ENCODE measurements at places on chromosomes 4 and X.

GRCh38 chrX:8627796-8628195 lies 104.1 kb downstream of the ANOS1 start:
- DNase-seq, result no peak

DNA sequence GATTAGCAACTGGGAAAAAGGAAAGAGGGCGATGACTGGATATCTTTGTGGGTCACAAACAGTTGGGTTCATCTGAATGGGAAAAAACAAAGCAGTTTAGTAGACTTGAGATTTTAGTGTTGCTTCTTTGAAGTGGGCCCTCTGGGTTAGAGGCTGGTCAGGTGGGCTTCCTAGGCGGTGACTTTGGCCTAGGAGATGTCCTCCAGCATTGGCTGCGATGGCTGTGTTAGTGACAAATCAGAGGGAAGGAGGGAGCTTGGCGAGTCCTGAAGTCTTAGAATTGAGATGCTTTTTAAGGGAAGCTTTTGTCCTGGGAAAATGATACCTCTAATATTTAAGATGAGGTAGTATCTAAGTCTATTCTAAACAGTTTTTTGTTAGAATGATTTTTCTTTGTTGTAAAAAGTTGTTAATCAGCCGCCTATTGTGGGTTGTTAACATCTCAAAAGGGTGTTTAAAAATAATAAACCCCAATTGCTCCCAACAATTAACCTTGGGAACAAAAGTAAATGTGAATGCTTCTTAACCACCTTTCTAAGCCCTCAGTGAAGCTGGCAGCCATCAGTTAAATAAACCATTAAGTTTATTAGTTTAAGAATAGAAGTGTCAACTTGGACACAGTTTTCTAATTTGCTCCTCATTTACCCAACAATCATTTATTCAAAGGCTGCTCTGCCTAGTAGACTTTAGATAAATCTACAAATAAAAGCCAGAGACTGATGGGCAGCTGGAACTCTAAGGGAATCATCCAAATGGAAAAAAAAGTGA lies 31.7 kb downstream of the DLG3 start:
- DNase-seq, result no peak

- no peak for DNase-seq
Measured at GRCh38 chrX:123740536-123740935, 7.7 kb upstream of the THOC2 start.

DNA sequence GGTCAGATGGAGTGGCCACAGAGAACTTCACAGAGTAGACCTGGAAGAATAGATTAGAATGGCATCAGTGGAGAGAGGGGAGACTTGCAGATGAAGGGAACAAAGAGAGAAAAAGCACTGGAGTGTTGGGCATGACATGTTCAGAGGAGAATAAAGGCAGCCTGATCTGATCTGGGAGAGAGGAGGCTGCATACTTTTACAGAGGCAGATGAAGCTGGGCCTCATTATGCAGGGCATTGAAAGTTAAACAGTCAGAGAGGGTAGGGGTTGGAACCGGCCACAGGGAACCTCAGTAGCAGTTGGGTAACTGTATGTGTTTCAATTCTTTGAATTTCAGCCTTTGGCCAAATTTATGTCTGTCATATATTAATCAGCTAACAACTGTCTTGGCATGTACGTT lies 61.2 kb downstream of the SH3BGRL start:
- DNase-seq, result no peak

GRCh38 chr4:55069248-55069647 lies 56.1 kb downstream of the KDR start:
- no peak for DNase-seq

- no peak for DNase-seq
Measured at GRCh38 chr4:133136833-133137232, 12.3 kb upstream of the PCDH10 start.

- DNase-seq, result no peak
Measured at GRCh38 chr4:140049849-140050637, 103.9 kb downstream of the MAML3 start.

DNA sequence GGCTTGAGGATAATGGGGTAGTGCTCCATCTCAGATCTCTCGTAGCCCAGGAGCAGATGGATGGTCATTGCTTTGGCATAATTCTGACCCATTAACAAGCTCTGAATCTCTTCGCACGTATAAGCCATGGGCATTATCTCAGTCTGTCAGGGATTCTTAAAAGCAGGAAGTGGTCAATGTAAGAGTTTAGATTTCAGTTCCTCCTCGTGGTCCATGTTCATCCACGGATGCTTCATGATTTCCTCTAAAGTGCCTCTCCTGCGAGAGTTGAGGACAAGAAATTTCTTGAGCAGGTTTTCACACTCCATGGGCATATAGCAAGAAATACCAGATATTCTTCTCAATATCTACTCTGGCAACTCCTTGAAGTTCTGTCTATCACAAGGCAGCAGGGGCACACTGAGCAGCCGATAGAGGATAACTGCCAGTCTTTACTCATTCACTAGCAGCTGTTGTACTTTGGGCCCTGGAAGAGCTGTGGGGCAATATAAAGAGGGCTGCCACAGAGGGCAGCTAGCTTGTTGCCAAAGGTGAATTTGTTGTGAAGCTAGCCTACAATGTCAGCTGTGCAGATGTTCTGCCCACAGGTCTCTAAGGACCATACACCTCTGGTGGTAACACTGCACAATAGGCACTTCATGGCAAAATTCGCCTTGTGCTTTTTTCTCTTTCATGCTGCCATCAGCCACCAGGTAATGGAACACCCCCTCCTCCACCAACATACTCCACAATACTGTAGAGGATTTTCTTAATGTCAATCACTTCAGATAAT lies 52.0 kb upstream of the WDR17 start:
- peak; percentile 53 for DNase-seq

DNA sequence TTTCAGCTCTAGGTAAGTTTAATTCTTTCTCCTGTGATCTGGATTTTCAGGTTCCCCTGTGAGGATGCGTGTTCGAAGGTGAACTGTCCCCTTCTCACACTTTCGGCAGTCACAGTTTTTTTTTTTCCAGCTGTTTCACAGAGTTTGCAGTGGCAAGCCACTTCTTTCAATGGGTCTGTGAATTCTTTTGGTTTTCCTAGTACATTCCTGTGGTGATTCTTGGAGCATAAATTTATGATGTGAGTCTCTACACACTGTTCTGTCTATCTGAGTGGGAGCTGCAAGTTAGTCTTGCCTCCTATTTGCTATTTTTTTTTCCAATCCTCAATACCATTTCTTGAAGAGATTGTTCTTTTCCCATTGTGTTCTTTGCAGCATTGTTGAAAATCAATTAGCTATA lies 595.5 kb downstream of the RAPGEF2 start:
- DNase-seq, result no peak

- no peak for DNase-seq
Measured at GRCh38 chr4:111890412-111890811, 254.8 kb upstream of the FAM241A start.

- DNase-seq, result no peak
Measured at GRCh38 chr4:181661923-181662322, 581.3 kb upstream of the TENM3 start.

DNA sequence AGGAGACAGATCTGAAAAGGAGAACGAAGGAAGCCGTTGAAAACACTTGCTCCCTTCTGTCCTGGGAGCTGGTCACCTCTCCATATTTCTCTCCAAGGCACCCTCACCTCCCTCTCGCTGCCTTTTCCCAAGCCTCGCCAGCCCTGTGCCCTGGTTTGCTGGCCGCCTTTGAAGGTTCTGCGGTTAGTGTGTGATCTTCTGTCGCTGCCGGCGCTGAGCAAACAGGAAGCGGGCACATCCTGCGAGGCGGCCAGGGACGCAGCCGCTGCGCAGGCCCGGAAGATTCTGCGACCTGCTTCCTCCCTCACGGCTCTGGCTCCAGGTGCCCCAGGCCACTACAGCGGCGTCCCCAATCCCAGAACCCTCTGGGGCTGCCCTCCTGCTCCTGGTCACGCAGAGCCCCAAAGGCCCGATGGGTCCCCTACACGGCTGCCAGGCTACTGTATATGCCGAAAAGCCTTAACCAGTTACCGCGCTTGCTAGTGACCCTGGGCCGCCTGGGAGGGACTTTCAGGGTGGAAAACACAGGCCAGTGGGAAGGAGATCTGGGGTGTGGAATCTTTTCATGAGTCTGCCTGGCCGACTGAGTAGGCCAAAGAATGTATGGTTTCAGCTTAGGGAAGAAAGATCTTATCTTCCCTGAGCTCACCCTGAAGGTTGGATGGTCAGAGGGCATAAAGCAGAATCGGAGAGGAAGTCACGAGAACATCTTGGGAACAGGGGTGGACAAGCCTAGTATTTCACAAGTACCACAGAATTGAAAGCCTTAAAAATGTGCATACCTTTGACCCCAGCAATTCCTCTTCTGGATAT lies 2.3 kb upstream of the SASH3 start:
- peak; percentile 78 for DNase-seq

DNA sequence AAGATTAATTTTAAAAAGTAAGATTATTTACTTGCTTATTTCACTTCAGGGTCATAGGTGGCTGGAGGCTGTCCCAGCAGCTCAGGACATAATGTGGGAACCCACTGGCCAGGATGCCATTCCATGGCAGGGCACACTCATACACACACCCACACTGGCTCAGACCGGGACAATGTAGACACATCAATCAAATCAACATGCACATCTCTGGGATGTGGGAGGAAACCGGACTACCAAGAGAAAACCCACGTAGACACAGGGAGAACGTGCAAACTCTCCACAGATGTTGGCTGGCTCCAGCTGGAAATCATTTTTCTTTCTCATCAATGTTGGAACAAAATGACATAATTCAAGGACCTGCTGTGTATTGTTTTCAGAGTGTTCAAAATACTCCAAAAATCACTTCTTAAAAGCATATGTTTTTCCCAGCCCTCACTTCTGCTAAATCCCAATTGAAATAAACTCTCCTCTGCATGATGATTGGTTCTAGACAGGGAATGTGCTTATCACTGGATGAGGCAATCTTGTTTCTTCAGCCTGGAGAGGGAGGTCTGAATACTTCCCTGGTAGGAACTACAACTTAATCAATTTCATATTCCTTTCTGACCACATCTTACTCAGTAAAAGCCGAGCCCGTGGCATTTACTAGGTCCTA lies 18.6 kb upstream of the CPE start:
- no peak for DNase-seq

- no peak for DNase-seq
Measured at GRCh38 chrX:143634309-143634662, 1.6 kb downstream of the SLITRK4 start.

- DNase-seq, result peak; percentile 41
Measured at GRCh38 chr4:15729910-15730533, 27.2 kb downstream of the BST1 start.

DNA sequence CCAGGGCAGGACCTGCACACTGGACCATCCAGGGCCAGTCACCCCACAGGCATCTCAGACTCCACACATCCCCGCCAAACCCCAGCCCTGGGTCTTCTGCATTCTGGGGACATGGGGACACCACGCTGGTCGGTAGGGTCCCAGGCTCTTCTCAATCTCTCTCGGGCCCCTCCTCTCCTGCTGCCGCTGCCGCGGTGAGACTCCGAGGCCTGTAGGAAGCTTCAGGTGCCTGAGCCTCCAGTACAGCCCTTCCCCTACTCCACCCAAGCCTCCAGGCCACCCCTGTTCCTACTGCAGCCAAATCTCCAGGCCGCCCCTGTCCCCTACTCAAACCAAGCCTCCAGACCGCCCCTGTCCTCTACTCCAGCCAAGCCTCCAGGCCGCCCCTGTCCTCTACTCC lies 5.5 kb upstream of the ASMT start:
- no peak for DNase-seq

GRCh38 chr4:84644087-84644486 lies 61.2 kb downstream of the CDS1 start:
- no peak for DNase-seq

- DNase-seq, result no peak
Measured at GRCh38 chr4:114911111-114911510, 202.3 kb downstream of the NDST4 start.

- DNase-seq, result no peak
Measured at GRCh38 chr4:111923786-111924185, 221.5 kb upstream of the FAM241A start.

DNA sequence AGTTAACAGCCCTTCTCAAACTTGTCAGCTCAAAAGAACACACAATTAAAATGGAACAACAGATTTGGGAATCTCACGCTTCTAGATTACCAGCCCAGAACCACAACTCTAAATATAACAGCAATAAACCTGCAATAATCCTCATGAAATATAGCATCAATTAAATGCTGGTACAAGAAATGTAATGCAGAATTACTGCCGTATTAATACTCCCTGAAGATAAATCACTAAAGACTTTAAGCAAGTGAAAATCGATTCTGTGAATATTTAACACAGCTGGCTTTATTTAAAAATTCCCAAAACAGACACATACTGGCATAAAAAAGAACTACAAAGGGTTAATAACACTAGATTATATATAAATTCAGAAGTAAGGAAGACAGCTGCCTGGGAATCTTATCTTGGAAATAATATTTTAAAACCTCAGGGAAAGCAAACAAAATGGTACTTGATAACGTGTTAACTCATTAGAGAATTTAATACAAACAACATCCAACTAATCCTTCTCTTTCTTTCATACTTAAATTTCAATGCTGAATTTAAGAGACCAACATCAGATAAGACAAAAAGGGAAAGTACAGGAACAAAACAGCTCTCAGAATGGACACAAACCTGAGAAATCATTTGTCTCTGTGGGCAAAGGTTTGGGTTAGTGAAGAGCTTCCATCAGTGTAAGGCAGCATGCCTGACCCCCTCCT lies 34.7 kb downstream of the APBB2 start:
- DNase-seq, result no peak

DNA sequence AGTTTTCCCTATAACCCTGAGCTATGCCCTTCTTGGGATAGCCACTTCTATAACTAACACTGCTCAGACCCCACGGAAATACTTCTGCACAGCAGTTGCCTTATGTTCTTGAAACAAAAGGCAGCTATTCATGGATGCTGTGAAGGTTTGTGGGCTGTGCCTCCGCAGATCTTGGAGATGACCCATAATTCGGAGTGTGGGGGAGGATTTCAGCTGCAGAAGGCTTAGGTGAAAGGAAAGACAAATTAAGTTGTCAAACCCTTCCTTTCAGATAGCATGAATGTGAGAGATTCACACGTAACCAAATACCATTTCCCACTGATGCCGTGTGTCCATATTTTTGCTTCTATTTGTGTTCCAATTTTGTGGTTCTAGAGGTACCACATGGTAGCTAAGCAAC lies 38.1 kb upstream of the NYX start:
- DNase-seq, result no peak

- DNase-seq, result peak; percentile 42
Measured at GRCh38 chrX:45769761-45770582, 569.3 kb upstream of the DIPK2B start.

DNA sequence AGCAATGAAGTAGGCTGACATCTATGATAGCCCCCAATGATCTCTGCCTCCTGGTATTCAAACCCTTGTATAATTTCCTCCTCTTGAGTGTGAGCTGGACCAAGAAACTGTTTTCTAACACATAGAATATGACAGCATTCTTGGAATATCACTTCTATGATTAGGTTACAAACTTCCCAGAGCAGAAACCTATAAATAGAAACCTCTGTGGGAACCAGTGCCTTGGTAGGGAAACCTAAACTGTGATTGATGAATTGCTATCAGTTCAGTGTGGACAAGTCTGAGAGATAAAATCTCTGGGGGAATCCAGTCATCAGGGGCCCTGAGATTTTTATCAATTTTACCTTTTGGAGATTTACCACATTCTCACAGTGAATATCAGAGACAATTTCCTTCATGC lies 756.5 kb upstream of the AGA start:
- no peak for DNase-seq

- DNase-seq, result no peak
Measured at GRCh38 chrX:45421806-45422205, 221.1 kb upstream of the DIPK2B start.

All from naive B cell (primary cell).